ENCODE measurements at places on chromosomes 5 and 9.

GRCh38 chr9:123483191-123483803 is 127.3 kb downstream of the CRB2 start:
- no peak overlapping the region for H3K4me3 ChIP-seq
- no peaks in the 10 kb centered on the region for H3K4me1 ChIP-seq
- no peak overlapping the region for H3K27ac ChIP-seq
- no peak for DNase-seq

- no peaks in the 10 kb centered on the region for H3K27me3 ChIP-seq
- no peak overlapping the region for H3K4me3 ChIP-seq
- no peak for DNase-seq
These were observed 503.6 kb downstream of the SEMA5A start for GRCh38 chr5:9042241-9042640.

- H3K4me1 ChIP-seq = peaks cover 76% of the 10 kb centered on the region
- H3K27me3 ChIP-seq = no peaks in the 10 kb centered on the region
- H3K4me3 ChIP-seq = no peak overlapping the region
- no peaks in the 10 kb centered on the region for H3K36me3 ChIP-seq
- H3K27ac ChIP-seq = peak overlapping the region; percentile 86
These were observed 54.5 kb upstream of the TGFBR1 start for GRCh38 chr9:99050292-99050911.

- H3K36me3 ChIP-seq = 0 out of 2 replicates have a peak, but pooled peaks cover 9% of the 10 kb centered on the region
- no peaks in the 10 kb centered on the region for H3K27me3 ChIP-seq
- DNase-seq = no peak
- no peak overlapping the region for H3K27ac ChIP-seq
These were observed 85.5 kb downstream of the TEX10 start for GRCh38 chr9:100267211-100267610.

DNA sequence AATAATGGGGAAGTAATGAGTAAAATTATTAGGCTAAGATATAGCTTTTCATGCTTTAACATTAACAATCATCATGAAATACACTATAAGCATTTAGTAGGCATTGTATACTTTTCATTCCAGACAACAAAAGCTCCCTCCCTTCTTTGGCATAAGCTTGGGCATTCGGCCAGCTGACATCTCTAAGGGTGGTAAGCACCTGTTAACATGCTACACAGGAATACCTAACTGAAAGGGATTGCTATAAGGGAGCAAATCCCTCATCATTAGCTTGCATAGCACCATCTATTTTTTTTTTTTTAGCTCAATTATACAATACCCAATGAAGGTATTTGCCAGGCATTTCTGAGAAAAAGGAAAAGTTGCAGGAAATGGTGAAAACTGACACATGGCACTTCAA is 16.6 kb downstream of the STRBP start:
- no peak for DNase-seq
- H3K4me3 ChIP-seq = no peak overlapping the region
- no peaks in the 10 kb centered on the region for H3K27me3 ChIP-seq

GRCh38 chr5:88846434-88846833 is 36.5 kb downstream of the MEF2C start:
- no peaks in the 10 kb centered on the region for H3K4me1 ChIP-seq
- no peak for DNase-seq
- H3K27me3 ChIP-seq = no peaks in the 10 kb centered on the region

GRCh38 chr9:125579030-125579932 is 127.7 kb downstream of the MAPKAP1 start:
- no peaks in the 10 kb centered on the region for H3K27me3 ChIP-seq
- no peak overlapping the region for H3K27ac ChIP-seq
- no peaks in the 10 kb centered on the region for H3K36me3 ChIP-seq
- no peaks in the 10 kb centered on the region for H3K4me1 ChIP-seq
- H3K4me3 ChIP-seq = no peak overlapping the region
- no peak for DNase-seq

- H3K27me3 ChIP-seq = no peaks in the 10 kb centered on the region
- DNase-seq = no peak
- no peaks in the 10 kb centered on the region for H3K4me1 ChIP-seq
- no peaks in the 10 kb centered on the region for H3K36me3 ChIP-seq
- H3K27ac ChIP-seq = no peak overlapping the region
These were observed 21.3 kb upstream of the FOXD1 start for GRCh38 chr5:73469878-73470277.

DNA sequence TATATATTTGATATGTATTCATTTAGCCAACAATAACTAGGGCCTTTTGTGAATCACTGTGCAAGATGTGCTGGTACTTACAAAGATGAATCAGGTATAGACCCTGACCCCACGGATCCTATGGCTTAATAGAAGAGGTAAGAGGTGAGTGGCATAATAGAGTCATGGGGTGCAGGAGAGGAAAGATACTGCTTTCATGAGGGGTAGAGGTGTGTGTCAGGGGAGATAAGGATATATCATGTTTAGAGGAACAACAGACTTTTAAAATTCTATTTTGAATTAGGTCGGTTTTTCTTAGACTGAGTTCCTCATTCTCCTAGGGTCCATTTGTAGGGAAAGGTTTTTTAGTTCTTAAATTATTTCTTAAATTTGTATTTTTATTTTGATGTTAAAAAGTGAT is 27.8 kb downstream of the ZCCHC7 start:
- H3K27ac ChIP-seq = no peak overlapping the region
- H3K4me3 ChIP-seq = no peak overlapping the region
- no peak for DNase-seq
- no peaks in the 10 kb centered on the region for H3K36me3 ChIP-seq

- H3K4me1 ChIP-seq = 0 out of 2 replicates have a peak, but pooled peaks cover 6% of the 10 kb centered on the region
- no peaks in the 10 kb centered on the region for H3K36me3 ChIP-seq
- no peak for DNase-seq
- H3K4me3 ChIP-seq = no peak overlapping the region
- no peak overlapping the region for H3K27ac ChIP-seq
- no peaks in the 10 kb centered on the region for H3K27me3 ChIP-seq
These were observed 29.0 kb upstream of the CCNJL start for GRCh38 chr5:160341309-160341870.

DNA sequence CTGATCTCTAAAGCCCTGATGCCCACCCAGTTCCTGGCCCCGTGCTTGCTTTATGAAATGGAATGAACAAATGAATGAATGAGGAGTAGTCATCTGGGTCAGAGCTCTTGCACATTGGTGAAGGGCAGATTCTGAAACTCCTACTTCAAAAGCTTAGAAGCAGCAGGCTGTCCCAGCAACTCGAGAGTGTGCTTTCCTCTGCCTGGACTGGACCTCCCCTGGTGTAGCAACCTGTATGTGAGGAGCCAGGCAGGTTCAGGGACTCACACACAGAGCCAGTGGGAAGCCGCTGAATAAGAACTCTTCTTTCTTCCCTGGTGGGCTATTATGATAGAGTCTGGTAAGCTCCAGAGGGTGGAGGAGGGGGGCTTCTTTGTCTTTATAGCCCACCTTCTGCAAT is 396.4 kb downstream of the CDK5RAP2 start:
- no peak overlapping the region for H3K27ac ChIP-seq
- no peak overlapping the region for H3K4me3 ChIP-seq
- no peaks in the 10 kb centered on the region for H3K4me1 ChIP-seq
- H3K27me3 ChIP-seq = peaks cover 8% of the 10 kb centered on the region

GRCh38 chr5:180860273-180860886 is 696 bp downstream of the ZFP62 start:
- H3K27me3 ChIP-seq = no peaks in the 10 kb centered on the region
- peak overlapping the region; percentile 84 for H3K27ac ChIP-seq
- H3K4me1 ChIP-seq = peaks cover 18% of the 10 kb centered on the region
- H3K4me3 ChIP-seq = peak overlapping the region; percentile 98
- peak; percentile 66 for DNase-seq
- H3K36me3 ChIP-seq = peaks cover 24% of the 10 kb centered on the region

DNA sequence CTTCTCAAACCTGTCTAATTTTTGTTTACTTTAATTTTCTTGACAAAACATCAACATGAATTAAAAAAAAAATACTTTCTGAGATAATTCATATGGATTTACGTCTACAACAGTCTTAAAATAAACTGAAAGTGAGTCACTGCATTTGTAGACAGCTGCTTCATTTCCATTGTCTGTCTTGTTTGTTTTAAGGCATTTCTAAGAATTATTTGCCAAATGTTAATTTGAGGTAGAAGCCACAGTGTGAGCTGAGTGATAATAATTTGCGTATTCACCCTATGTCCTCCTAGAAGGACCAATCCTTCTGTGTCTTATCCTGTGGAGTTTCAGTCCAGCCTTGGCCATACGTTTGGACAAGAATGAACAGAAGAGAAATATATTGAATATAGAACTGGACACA is 174.5 kb downstream of the CFAP90 start:
- H3K4me1 ChIP-seq = no peaks in the 10 kb centered on the region
- DNase-seq = no peak
- H3K27ac ChIP-seq = no peak overlapping the region
- H3K36me3 ChIP-seq = no peaks in the 10 kb centered on the region
- peaks cover 45% of the 10 kb centered on the region for H3K27me3 ChIP-seq
- no peak overlapping the region for H3K4me3 ChIP-seq

- no peaks in the 10 kb centered on the region for H3K27me3 ChIP-seq
- no peaks in the 10 kb centered on the region for H3K4me1 ChIP-seq
- H3K27ac ChIP-seq = no peak overlapping the region
- no peak for DNase-seq
These were observed 30.8 kb upstream of the PRDM12 start for GRCh38 chr9:130633336-130634190.
